ENCODE measurements at places on chromosomes 2 and 18.

DNA sequence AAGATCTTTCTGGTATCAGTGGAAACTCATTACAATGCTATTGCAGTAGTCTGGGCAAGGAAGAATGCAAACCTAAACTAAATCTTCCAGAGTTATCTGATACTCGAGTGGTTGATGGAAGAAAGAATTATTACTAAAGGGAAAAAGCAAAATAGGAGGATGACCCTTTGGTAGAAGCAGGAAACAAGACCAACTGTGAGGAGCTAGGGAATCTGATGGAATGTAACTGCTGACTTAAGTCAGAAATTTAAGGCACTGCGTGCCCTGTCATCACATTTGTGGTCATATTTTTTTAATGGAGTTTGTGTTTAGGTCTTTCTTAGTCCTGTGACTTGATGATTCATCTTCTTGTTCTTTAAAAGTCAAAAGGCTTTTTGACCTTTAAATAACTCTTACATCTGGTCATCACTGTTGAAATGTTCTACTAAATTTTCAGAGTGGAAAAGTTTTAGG lies 36.5 kb upstream of the ARMC9 start:
- no peak for DNase-seq

DNA sequence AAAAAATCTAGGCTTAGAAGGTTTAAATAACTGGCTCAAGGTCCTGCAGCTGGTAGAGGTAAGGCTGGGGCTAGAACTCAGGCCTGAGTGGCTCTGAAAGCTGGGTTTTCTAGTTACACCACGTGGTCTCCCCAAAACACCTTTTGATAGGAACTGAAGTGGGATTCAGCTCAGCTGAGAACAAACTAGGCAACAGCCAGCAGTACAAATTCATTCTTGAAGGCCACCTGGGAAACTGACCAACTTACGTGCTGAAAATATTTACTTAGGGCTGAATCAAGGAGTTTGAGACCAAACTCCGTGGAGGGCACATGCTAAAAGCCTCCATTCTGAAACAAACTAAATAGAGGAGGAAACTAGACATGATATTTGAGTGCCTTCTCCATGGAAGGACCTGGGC lies 67.2 kb downstream of the AOX1 start:
- no peak for DNase-seq

DNA sequence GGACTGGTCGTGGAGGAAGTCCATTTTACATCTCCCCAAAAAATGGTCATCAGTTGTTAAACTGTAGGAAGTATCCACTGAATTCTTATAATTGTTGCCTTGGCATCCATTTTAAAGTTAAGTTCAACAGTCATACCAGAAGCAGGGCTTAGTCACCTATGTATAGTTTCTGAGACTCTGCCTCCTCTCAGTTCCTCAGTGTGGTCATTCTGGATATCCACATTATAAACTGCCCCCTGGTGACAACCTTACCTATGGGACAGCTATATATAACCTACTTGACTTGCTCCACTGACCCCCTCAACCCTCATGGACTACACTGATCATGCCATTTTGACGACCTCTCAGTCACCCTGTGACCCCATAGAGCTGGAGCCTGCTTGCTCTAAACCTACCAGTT lies 617.0 kb downstream of the LRP1B start:
- no peak for DNase-seq

GRCh38 chr2:175948191-175948590 lies 53.9 kb downstream of the LNPK start:
- no peak for DNase-seq

DNA sequence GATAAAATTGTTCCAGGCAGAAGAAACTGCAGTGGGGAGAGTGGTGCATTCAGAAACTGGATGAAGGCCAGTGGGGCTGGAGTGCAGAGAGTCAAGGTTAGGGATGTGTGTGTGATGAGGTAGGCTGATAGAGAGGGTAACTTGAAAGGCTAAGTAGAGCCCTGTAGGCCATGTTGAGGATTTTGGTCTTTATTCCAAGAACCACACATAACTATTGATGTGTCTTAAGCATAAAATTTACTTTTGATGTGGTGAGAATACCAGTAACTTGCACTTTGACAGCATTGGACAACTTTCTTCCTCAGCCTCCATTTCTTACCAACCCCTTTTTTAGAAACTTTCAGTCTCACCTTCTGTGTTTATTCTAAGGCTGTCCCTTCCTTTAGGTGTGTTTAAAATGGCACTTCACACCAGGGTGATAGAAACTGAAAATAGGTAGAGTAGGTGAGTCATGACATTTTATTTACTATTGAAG lies 22.6 kb downstream of the MTX2 start:
- no peak for DNase-seq

GRCh38 chr18:77039196-77040130 lies 93.1 kb downstream of the MBP start:
- no peak for DNase-seq

- no peak for DNase-seq
Observed at GRCh38 chr2:11588228-11589110, 54.6 kb downstream of the GREB1 start.

DNA sequence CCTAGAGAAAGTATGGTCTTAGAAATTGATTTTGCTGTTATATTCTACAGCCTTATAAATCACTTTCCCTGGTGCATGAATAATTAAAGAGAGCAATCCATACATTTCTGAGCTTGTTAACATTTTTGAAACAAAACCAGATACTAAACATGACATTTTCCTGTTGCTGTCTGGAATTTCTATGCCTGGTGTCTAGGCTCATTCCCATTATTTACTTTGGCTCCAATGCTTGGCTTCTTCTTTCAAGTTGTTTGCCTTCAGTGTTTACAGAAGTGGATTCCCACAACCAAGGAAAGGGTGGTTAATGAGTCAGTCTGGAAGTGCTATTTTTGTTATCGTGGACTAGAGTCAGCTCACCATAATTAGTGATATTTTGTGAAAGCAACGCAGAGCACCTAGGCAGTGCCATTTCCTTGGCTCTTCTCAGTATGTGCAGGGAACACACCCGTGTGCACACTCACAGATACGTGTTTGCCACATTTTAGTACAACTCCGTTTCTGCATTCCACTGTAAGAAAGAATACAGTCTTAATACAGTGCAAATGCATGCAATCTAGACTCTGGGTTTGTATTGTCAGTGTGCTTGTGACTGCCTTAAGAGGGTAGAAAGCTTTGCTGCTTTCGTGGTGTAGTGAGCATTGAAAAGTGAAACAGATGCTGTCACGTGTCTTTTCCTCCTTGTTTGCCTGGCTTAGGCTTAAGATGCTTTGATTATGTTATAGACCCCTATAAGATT lies 185.0 kb upstream of the RASGRP3 start:
- DNase-seq: no peak
